ENCODE measurements at places on chromosomes 2 and 18.

- DNase-seq, result peak; percentile 49
Observed at GRCh38 chr2:168687314-168687713, 115.1 kb upstream of the NOSTRIN start.

DNA sequence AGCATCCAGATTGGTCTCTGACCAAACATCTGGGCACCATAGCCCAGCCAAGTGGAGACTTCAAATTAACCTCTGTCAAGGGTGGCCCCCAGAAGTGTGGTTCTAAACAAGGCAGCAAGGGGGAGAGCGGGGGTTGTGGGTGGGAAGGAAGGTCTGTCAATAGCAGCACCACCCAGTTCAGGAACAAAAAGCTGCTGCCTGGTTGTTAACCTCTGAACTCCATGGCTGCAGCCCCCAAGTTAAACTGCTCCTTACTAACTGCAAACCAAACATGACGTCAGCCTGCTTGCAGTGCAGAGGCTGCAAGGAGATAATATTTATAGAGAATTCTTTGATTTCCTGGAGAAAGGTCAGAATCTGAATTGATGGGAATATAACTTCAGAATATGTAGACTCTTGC is 76.5 kb downstream of the ARL4C start:
- DNase-seq, result no peak

DNA sequence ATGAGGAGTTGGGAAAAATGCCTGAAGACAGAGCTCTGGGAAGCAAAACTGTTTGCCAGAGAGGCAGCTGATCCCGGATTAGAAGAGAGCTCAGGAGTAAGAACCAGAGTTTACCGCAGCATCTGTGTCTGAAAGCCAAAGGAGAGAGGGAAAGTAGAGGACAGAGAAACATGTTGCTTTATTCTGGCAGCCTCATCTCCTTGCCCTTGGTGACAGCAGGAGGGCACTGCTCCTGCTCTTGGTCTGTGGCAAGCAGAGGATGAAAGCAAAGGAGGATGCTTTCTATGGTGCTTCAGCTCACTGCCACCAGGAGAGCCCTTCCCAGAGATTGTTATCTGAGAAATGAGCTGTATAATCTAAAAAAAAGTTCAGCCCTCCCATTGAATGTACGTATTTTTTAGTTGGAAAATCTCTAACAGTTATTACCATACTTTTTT is 7.7 kb downstream of the SLC1A4 start:
- no peak for DNase-seq

DNA sequence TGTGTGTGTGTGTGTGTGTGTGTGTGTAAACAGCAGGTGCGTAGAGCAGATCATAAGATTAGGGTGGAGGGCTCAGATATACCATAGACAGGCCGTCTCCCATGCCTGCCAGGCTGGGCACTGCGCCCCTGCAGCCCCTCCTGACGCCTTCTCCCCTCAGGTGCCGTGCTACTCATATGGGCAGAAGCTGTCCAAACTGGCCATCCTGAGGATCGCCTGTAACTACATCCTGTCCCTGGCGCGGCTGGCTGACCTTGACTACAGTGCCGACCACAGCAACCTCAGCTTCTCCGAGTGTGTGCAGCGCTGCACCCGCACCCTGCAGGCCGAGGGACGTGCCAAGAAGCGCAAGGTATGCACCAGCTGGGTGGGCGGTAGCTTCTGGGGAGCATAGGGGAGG is 10.0 kb downstream of the ATOH8 start:
- DNase-seq, result no peak

- DNase-seq, result no peak
Observed at GRCh38 chr2:198697794-198698193, 759.9 kb downstream of the SATB2 start.

DNA sequence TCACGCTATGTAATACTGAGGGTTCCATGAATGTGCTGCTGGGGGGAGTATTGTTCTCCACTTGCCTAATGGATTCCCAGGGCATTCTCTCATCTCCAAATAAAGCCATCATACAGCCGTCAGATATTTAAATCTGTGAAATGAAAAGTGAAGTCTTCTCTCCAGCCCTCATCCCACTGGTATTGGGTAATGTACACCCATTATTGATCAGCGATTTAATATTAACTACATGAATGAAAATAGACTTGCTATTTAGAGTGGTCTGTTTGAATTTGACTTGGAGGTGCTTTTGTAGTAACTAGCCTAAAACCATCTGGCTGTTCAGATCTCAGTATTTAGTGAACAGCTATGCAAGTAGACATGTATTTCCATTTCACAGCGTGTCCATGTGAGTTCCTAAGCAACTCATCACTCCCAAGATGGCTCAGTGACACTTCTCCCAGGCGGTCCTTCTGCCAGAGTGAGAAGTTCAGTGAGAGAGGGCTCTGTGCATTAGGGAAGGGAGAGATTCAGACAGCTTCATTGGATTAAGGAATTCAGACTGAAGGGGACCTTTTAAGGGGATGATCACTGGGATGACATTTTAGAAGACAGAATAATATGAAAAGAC is 140.7 kb downstream of the WDSUB1 start:
- no peak for DNase-seq

GRCh38 chr2:130135692-130136541 is 6.9 kb upstream of the POTEF start:
- no peak for DNase-seq

- DNase-seq, result peak; percentile 62
Observed at GRCh38 chr2:111117598-111118480, 2.9 kb upstream of the BCL2L11 start.

DNA sequence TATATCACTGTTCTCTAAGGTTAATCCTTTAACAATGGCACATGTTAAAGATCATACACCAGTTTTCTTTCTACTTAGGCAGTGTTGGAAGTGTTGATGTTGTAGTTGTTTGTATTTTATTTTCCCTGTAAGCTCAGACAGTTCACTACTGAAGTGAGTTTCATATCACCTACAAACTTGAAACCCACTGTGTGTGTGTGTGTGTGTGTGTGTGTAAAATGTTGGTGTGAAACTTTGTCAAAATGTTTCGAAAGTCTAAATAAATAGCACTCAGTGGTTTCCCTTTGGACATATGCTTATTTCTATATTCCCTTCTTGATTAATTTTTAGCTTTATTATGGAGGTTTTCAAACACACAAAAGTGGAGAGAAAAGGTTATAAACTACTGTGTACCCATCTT is 79.8 kb upstream of the CAVIN2 start:
- no peak for DNase-seq

DNA sequence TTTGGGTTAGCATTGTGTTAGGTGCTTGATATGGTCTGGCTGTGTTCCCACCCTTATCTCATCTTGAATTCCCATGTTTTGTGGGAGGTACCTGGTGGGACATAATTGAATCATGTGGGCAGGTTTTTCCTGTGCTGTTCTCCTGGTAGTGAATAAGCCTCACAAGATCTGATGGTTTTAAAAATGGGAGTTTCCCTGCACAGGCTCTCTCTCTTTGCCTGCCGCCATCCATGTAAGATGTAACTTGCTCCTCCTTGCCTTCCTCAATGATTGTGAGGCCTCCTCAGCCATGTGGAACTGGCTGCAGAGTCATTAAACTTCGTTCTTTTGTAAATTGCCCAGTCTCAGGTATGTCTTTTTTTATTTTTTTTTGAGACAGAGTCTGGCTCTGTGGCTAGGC is 2.8 kb downstream of the MSH2 start:
- DNase-seq, result no peak

DNA sequence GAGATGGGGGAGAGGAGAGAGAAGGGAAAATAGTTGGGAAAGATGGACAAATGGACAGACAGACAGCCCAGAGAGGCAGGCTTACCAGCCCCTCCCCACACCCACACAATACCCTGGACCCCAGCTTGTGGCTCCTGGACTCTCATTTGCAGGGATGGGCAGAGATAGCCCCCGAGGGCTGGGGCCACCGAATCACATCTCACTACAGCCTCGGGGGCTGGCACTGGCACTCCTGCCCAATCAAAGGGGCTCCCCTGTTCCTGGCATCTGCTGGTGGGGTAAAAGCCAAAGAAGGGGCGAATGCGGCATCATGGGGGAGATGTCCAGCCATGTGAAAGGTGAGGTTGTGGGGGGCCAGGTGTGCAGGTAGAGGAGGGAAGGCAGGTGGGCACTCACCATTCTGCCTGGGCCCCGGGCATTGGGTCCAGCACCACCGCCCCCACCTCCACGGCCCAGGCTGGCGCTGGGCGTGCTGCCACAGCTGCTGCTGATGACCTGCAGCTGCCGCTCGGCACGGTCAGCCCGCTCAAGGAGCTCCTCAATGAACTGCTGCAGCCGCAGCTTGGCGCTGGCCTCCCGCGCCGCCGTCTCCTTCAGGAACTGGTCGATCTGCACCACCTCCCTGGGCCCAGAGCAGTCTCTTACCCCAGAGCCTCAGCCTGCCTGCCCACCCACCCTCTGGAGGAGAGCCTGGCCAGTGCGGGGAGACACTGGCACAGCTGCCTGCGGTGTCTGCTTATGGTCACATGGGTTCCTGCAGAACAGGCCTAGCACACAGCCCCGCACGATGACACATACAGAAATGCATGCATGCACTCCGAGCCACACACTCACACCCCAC is 18.0 kb downstream of the FBXO41 start:
- no peak for DNase-seq
